ENCODE measurements at places on chromosomes 6 and 20. TPM values are rescaled to one million over a fixed set of nuclear protein-coding genes. Genes with fewer than 3 reads are reported as not detected.

Gene ZNF133
- total RNA-seq: 6.1 TPM

Gene WFDC10B
- not detected for total RNA-seq

Gene MUCL3
- total RNA-seq: not detected

DNA sequence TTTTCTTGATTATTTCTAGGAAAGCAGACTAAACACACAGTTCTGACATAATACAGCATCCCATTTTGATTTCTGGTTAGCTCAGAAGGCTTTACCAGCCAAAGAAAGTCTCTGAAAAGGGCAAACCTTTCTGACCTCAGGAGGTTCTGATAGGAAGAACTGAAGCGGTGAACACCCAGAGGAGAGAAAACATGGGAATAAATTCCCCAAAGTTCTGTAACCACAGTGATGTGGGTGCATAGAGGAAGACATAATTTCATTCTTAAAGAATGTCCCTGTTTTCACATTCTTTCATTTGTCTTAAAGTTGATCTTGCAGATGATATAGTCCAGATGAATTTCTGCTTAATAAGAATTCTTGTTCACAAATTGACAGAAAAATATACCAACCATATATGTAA is 60.3 kb downstream of the RSPO3 start:
- no peak overlapping the region for H3K4me3 ChIP-seq
- H3K27ac ChIP-seq: no peak overlapping the region
- DNase-seq: no peak
- H3K36me3 ChIP-seq: no peaks in the 10 kb centered on the region
- no peaks in the 10 kb centered on the region for H3K27me3 ChIP-seq

DNA sequence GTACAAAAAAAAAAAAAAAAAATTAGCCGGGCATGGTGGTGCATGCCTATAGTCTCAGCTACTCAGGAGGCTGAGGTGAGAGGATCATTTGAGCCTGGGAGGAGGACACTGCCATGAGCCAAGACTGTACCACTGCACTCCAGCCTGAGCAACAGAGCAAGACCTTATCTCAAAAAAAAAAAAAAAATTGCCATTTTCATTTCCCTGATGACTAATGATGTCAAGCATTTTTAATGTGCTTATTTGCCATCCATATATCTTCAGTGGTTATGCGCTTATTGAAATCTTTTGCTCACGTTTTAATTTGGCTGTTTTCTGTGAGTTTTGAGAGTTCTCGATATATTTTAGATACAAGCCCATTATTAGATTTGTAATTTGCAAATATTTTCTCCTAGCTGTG is 46.7 kb downstream of the PFDN4 start:
- DNase-seq: no peak
- H3K27ac ChIP-seq: no peak overlapping the region
- no peaks in the 10 kb centered on the region for H3K36me3 ChIP-seq
- H3K4me3 ChIP-seq: no peak overlapping the region
- H3K4me1 ChIP-seq: no peaks in the 10 kb centered on the region

DNA sequence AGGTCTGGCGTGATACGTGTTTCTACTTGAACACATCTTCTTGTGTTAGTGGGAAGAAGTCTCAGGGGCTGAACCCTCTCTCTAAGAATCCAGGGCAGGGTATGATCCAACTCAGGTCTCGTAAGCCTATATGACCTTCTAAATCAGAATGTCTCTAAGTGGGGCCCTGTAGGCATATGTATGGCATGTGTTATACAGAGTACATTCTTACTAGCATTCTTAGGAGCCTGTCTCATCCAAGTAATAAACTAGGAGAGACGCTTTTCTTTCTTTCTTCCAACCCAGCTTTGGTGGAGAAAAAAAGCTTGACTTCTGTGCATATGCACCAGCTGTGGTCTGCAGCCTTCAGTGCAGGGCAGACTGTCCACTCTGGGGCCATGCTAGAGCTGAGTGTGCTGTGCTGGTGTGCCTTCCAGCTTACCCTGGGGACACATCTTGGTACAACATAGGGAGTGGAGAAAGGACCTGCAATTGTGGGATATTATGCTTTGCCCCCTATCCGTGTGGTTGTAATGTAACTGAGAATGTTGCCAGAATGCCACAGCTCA is 47.3 kb downstream of the L3MBTL3 start:
- DNase-seq: no peak
- no peak overlapping the region for H3K4me3 ChIP-seq
- H3K27me3 ChIP-seq: no peaks in the 10 kb centered on the region
- no peak overlapping the region for H3K27ac ChIP-seq

DNA sequence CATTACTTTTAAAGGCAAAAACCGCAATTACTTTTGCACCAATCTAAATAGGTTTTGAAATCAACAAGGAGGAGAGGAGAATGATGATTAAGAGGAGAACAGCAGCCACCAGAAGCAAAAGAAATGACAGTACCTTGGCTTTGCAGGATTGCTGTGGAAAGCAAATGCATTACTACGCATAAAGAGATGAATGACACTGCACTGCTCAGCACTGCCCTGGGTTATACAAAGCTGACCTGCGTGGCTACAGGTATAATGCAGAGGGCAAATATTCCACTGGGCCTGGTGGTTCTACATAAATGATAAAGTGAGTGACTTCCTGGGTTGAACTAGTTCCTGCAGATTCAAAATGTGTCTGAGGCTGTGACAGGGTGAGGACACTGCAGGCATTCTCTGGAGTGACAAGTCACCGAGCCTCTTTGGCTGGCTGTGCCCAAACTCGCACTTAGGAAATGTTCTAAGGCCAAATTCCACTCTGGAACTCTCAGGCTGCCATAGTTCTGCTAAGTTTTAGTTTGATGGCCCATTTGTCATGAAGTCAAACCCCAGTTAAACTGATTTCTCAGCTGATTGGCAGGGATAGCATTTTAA is 78.6 kb downstream of the INSM1 start:
- no peak overlapping the region for H3K27ac ChIP-seq
- H3K36me3 ChIP-seq: no peaks in the 10 kb centered on the region
- no peaks in the 10 kb centered on the region for H3K4me1 ChIP-seq
- DNase-seq: no peak
- no peaks in the 10 kb centered on the region for H3K27me3 ChIP-seq
